ENCODE measurements at places on chromosomes 11 and 22. TPM values are rescaled to one million over a fixed set of nuclear protein-coding genes. Genes with fewer than 3 reads are reported as not detected.

DNA sequence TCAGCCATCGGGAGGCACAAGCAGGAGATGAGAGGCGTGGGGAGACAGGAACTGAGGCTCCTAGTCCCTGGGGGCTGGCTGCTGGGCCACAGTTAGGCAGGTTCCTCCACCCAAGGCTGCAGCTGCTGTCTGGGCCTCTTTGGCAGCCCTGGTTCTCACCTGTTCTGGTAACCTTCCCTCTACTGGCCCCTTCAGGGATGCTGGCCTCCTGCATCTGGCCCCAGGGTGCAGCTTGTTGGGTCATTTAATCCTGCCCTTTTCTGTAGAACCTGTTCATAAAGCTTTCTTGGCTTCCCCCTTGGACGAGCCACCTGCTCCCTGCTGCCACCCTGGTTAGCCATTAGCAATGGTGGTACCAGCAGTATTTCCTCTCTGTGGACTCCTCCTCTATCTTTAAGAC is 5.5 kb downstream of the USH1C start:
- peak; percentile 35 for DNase-seq

Gene PATE2
- not detected for total RNA-seq

DNA sequence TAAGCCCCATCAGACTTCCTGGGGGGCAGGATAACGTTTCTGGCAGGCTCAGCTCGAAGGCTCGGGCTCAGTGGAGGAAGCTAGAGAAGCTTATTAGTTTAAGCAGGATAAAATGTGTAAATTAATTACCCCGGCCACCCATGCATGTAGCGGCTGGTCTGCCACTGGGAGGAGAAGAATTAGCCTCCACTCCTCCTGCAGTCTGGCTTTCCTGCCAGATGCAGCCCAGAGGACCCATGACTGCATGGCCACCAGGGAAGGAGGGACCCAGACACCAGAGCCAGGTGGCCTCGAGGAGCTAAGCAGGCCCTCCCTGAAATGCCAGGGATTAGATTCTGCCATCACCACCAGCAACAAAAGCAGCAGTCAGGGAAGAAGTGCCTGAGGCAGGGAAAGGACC is 32.3 kb downstream of the TRIM29 start:
- DNase-seq, result no peak

DNA sequence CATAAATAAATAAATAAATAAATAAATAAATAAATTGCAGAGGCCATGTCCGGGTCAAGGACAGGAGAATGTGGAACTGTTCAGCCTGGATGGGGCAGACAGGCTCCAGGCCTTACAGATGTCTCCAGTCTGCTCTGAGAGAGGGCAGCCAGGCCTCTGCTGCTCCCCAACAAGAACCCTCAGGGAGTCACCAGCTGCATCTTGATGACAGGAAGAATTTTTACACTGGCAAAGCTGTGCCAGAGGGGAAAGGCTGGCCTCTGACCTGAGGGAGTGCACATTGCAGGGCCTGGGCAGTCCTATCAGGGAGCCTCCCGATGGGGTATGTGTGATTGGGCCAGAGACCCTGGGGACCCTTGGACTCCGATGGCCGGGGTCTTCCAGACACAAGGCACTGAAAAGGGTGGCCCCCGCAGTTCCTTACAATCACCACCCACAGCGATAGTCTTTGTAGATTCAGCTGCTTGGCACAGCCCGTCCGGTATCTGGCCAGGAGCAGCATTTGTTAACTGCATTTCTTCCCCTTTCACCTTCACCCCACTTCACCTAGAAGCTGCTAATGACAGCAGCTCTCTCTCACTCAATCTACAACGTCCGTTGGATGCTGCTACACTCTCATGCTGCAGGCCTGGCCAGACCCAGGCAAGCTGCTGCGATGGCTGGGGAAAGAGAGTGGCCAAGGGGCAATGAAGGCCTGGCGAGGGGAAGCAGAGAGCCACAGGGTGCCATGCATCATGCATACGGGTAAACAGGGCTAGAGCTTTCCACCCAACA is 8.1 kb downstream of the MOGAT2 start:
- no peak for DNase-seq

DNA sequence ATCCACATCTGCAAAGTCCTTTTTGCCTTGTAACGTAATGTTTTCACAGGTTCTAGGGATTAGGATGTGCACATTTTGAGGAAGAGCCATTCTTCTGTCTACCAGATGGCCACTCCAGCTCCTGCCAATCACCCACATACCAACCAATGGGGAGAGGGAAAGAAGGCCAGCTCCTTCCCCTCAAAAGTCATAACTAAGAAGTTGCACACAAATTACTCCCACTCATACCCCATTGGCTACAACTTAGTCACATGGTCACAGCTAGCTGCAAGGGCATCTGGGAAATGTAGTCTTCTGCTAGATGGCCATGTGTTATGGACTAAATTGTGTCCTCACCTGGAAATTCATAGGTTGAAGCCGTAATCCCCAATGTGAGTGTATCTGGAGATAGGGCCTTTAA is 15.4 kb upstream of the MYOD1 start:
- no peak for DNase-seq

DNA sequence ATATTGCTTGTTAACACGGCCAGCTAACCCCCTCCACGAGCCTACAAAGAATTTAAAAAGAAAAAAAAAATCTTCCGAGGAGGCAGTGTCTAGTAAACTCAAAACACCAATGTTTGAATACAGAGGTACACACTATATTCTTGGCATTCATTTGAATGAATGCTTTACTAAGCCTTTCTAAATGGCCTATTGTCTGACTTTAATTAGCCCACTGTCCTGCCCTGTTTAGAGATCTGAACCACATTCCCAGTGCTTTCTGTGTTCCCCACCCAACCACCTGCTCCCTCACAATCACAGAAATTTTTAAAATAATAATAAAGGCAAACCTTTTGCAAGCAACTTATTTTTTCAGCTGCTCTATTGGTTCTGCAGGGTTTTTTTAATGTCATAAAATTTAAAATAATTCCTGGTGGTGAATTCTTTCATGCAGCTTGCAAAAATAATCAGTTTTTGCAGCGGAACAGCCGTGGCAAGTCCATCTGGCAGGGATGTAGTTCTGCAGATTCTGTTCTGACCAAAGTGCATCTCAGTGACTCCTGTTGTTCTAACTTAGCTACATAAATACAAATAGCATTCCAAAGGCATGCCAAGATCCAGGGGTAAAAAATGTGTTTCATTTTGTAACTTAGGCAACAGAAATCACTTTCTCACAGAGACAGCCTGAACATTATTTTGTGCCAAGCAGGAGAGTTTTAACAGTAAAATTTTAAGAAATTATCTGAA is 23.8 kb downstream of the POU2AF2 start:
- DNase-seq, result no peak

Gene MISFA
- total RNA-seq, result 4.2 TPM

GRCh38 chr11:86610559-86611341 is 61.7 kb downstream of the ME3 start:
- DNase-seq, result peak; percentile 84

- no peak for DNase-seq
These were observed 8.8 kb upstream of the OR9I1 start for GRCh38 chr11:58134151-58134550.

DNA sequence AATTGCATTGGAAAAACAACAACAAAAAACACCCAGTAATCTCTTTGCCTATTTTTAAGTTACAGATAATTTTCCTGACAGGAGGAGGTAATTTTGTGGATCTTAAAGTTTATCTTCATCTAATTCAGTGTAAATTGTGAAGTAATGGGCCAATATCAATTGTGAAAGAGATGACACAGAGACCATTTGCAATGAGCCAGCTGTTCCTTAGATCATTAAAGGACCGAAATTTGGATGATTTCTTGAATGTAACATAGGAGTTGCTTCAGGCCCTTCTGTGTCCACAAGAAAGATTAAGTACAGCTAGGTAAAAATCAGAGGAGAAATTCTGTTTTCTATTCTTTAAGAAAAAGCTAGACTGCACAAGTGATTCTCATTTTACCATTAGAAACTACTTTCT is 718.5 kb upstream of the ANO3 start:
- no peak for DNase-seq

GRCh38 chr22:39524753-39525657 is 4.6 kb downstream of the ATF4 start:
- no peak for DNase-seq

- no peak for DNase-seq
These were observed 19.5 kb downstream of the WNT11 start for GRCh38 chr11:76186776-76187279.

GRCh38 chr11:134636071-134636470 is 224.0 kb upstream of the B3GAT1 start:
- no peak for DNase-seq
